ENCODE measurements at places on chromosomes 4 and X.
A peak's percentile ranks its signal among the peaks of the same experiment; 100 is the strongest.

- no peak for DNase-seq
Measured at GRCh38 chr4:48554606-48555005, 64.6 kb downstream of the ZAR1 start.

DNA sequence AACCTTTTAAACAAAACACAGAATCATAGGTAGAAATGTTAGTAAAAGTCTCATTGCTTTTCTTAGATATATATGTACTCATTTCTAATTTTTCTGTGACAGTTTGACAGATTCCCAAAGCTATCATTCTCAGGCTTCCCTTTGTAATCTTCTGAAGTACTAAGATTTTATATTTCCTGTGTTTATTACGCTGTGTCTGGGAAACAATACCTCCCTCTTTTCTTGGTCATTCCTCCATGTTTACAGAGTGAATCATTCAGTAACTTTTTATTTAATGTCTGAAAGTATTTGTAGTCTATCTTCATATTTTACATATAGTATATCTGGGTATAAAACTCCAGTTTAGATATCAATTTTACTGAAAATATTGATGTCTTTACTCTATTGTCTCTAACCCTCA, 1826.3 kb upstream of the IGFBP7 start:
- no peak for DNase-seq

DNA sequence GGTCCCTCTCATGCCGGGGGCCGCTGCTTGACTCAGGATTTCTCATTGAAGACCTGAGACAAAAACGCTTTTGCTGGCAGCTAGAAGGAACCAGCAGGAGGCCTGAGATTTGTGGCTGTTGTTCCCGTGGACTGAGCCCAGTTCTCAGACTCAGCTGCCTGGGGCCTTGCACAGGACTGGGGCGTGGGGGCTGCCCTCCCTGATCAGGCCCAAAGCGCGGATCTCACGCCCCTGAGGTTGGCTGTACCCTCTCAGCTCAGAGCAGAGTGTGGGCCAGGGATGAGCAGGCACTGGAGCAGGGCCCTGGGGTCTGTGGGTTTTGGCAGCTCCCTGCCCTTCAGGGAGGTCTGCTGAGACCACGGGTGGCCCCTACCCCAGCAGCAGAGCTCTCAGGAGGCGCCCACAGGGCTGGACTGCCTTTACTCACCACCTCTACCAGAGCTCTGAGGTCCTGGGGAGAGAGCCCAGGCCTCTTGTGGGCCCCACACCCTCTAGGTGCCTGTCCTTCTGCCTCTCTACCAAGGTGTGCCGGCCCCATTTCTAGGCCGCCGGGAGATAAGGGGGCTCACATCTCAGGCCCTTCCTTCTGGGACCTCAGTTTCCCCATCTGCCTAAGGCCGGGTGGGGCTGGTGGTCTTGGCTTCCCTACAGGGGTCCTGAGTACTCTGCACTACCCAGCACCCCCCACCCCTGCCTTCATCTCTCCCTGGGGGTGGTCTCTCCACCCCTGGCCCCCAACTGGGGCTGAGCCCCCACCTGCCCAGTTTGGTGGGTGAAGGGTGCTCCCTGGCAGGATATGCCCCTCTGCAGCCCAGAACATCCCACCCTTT, 5.6 kb downstream of the MSANTD1 start:
- DNase-seq: no peak

DNA sequence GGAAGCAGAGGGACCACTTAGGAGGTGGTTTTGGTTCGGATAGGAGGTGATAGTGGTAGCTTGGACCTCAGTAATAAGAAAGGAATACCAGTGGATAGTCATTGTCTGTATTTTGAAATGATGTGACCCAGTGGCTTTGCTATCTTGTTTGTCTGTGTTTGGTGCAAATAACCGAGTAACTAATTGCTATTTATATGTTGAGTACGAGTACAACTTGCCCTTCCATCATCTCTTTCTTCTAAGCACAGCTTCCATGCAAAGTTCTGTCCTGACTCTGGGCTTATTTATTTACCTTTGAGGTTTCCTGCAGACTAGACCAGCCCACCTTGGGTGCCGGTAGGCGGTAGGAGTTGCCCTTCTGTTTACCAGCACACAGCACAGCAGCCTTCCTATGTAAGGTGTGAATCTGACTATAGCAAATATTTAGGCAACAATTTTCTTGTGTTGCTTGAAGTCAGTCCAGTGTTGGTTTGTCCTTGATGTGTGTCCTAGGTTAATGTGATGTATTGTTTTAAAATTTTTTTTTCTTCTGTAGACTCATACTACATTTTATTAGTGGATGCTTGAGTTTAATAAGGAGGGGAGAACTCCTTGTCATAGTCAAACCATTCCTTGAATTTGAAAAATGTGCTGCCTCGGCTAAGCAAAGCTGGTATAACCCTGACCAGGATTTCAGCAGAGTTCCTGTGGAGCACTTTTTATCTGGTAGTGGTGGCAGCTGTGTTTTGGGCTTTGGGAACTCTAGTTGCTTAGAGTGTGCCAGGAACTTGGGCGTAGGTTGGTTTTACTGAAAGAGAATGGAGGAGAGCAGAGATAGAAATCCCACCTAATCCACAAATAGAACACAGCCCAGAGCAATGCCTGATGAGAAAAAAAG, 21.9 kb downstream of the PTTG2 start:
- DNase-seq: no peak

GRCh38 chrX:119105826-119106225, 21.8 kb downstream of the KIAA1210 start:
- DNase-seq: no peak

DNA sequence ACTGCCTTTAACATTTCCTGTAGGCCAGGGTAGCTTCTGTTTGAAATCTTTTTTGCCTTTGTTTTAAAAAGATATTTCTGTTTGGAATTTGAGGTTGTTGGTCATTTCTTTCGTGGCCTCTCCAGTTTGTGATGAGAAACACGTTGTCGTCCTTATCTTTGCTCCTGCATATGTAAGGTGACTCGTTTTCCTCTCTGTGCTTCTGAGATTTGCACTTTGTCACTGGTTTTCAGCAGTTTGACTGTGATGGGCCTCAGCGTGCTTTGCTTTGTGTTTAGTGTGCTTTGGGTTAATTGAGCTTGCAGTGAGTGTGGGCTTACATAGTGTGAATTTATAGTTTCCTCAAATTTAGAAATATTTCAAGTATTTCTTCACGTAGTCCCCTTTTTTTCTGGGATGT, 81.5 kb downstream of the FAM193A start:
- DNase-seq: no peak

GRCh38 chr4:83305187-83305586, 20.6 kb upstream of the COQ2 start:
- no peak for DNase-seq

DNA sequence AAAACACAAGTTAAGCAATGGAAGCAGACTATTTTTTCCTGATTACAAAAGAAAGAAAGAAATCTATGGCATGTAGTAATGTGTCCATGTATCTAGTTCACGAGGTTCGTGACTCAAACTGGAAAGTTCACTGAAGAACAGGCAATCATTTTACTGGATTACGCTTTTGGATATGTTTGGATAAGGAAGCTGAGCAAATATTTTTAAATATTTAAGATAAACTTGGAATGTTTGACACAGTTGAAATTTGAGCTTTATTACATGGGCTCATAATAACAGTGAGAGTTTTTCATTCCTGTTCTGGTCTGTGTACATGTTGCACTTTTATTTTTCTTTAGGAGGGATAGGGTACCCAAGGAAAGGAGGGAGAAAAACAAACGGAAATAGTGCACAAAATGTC, 244.2 kb upstream of the GK2 start:
- no peak for DNase-seq

GRCh38 chr4:4593596-4594284, 51.9 kb upstream of the STX18 start:
- no peak for DNase-seq

DNA sequence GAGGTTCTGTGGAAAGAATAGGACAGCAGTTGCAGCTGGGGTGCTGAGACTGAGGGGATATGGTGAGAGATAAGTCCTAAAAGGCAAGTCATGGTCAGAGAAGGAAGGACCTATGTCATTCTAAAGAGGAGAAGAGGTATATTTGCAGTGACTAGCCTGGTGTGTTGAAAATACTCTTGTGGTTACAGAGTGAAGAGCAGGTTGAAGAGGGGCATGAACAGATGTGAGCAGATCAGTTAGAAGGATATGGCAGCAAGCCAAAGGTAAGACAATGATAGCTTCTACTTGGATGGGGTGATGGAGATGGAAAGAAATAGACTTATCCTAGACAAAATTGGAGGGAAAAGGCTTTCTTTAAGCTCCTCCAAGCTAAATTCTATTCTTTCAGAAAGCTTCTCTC, 469.8 kb upstream of the CPEB2 start:
- no peak for DNase-seq

- DNase-seq: no peak
Measured at GRCh38 chr4:86947501-86948120, 12.8 kb downstream of the AFF1 start.

GRCh38 chr4:2745981-2746806, 9.9 kb downstream of the TNIP2 start:
- no peak for DNase-seq

GRCh38 chrX:38192007-38192810, 28.5 kb downstream of the SRPX start:
- DNase-seq: no peak

- peak; percentile 3 for DNase-seq
Measured at GRCh38 chr4:98627531-98628257, 30.7 kb downstream of the TSPAN5 start.

DNA sequence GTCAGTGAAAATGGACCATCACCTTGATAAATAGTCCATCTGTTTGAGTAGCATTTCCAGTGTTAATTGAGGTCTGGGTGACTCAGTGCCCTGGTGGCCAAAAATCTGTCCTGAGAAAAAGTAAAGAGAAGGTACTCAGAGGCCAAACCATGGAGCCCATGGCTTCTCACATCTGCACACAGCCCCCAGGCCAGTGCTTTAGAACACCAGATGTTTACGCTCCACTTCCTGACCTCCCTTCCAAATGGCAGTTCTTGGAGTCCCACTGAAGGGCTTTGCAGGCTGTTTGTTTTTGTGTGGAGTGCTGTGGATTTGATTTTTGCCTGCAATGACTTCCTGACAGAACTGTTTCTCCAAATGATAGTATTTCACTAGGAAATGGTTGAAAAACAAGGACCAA, 60.2 kb upstream of the GPC4 start:
- no peak for DNase-seq

GRCh38 chr4:34157547-34157946, 2086.8 kb downstream of the ARAP2 start:
- no peak for DNase-seq

- DNase-seq: no peak
Measured at GRCh38 chr4:30283336-30283735, 436.8 kb upstream of the PCDH7 start.

DNA sequence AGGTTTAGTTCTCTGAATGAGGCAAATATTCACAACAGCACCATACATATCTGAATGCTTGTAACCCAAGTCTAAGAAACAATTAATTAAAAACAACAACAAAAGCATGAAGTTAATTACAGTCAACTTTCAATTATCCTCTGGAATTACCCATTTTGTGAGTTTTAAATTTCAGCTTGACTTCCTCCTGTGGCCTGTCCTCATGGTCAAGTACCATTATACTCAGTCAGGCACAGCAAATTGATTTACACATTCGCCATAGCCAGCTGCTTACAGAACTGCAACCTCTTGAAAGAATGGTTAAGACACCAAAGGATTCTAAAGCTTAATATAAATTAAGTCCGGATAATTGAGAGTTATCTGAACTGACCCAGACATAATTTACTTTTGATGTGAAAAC, 306.5 kb downstream of the CAMK2D start:
- DNase-seq: no peak

GRCh38 chr4:175325230-175325629, 407.1 kb downstream of the ADAM29 start:
- no peak for DNase-seq

- DNase-seq: no peak
Measured at GRCh38 chrX:79263550-79263949, 103.6 kb downstream of the ITM2A start.

DNA sequence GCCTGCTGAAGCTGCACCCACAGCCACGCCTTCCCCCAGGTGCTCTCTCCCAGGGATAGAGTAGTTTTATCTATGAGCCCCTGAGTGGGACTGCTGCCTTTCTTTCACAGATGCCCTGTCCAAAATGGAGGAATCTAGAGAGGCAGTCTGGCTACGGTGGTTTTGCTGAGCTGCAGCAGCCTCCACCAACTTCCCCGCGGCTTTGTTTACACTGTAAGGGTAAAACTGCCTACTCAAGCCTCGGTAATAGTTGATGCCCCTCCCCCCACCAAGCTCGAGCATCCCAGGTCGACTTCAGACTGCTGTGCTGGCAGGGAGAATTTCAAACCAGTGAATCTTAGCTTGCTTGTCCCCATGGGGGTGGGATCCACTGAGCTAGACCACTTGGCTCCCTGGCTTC, 84.5 kb downstream of the PRKG2 start:
- no peak for DNase-seq

- no peak for DNase-seq
Measured at GRCh38 chrX:119475389-119476101, 7.3 kb downstream of the SLC25A5 start.

DNA sequence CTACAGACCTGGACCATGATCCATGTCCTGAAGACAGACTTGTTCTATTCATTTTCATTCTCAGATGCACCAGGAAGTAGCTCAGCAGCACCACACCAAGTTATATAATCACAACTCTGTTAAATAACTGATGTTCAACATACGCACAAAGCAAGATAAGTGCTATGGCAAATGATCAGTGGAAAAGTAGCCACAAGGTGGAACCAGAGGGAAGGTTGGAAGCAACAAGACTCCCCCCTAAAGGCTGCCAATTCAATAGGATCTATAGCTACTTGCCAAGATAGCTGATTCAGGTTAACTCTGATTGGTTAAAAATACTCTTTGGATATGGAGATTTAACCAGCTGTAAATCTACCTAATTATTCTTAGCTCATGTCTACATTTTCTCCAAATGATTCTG, 23.7 kb upstream of the FAM47B start:
- no peak for DNase-seq

DNA sequence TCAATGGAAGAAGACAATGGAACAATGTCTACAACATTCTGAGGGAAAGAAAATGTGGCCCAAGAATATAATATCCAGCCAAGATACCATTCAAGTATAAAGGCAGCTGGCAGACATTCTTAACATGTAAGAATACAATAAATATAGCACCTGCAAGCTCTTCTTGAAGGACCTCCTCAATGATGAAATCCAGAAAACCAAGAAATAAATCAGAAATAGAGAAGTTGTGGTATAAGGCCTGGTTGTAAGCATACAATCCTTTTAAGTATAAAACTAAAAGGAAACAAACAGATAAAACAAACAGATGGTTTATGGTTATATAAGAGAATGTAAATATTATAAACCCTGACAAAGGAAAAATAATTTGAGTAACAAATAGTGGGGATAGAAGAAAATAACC, 33.4 kb downstream of the SYTL4 start:
- DNase-seq: no peak

GRCh38 chr4:173301518-173302201, 32.5 kb downstream of the HMGB2 start:
- DNase-seq: no peak

GRCh38 chrX:98231003-98231402, 1347.3 kb downstream of the RPA4 start:
- DNase-seq: no peak

GRCh38 chr4:148793221-148793620, 351.0 kb upstream of the NR3C2 start:
- DNase-seq: no peak
